ENCODE measurements at places on chromosomes 1 and 21. TPM values are rescaled to one million over a fixed set of nuclear protein-coding genes. Genes with fewer than 3 reads are reported as not detected.

DNA sequence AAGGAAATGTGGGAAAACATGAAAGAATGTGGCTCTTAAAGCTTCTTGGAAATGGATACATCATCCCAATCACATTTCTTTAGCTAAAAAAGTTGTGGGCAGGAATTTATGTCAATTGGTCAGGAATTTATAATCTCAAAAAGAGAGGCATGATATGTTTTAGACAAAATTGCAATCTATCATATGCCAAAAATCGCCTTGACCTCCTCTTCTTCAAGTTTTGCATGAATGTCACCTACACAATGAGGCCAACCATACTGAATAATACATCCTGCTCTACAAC, 42.4 kb downstream of the ATP6V1G3 start:
- H3K4me3 ChIP-seq: no peak overlapping the region
- no peaks in the 10 kb centered on the region for H3K36me3 ChIP-seq
- DNase-seq: no peak
- peak overlapping the region; percentile 83 for H3K27ac ChIP-seq

DNA sequence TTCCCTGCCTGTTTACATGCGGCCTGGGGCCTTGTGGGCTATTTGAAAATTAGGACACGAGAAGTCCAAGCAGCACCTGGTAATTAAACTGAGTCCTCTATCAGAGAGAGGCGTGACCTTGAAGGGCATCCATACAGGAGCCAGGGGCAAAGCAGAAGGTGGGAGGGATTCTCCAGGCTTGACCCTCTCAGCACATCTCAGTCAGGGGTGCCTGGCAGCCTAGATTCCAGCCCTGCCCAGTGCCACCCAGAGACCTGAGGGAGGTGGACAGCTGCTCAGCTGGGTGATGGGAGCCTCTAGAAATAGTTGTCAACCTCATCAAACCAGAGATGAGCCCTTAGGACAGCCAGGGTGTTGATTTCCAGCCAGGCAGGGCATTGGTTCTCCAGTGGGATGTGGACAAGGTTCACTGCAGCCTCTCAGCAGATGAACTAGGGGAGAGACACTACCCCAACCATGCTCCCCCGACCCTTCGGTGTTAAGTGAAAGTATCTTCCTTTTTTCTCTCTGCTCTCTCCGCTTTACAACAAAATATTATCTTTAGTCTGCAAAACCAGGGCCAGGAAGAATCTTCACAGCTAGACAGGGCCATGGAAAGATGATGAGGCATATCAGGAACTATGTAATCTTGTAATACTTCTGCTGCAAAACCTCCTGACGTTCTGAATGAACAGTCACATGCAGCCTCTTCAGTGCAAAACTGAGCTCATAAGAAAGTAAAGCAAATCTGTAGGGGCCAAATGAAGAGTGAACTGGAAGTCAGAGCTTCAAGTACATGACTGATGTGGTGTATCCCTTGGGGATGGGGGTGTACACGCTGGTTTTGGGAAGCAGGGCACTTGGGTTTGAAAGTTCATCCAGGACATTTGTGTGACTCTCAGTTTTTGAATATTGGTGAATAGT, 35.9 kb upstream of the ATP5PO start:
- H3K36me3 ChIP-seq: no peaks in the 10 kb centered on the region
- H3K27ac ChIP-seq: no peak overlapping the region
- H3K4me3 ChIP-seq: no peak overlapping the region
- no peaks in the 10 kb centered on the region for H3K27me3 ChIP-seq
- DNase-seq: no peak
- H3K4me1 ChIP-seq: peaks cover 21% of the 10 kb centered on the region

RBM8A gene
- 285 TPM for total RNA-seq

CRNN gene
- total RNA-seq: not detected
